AML-193 (cell line): ENCODE measurements at places on chromosomes 6 and 20.

- DNase-seq: no peak
These were observed 63.1 kb downstream of the ATXN1 start for GRCh38 chr6:16698162-16698533.

GRCh38 chr20:35600993-35601973, 14.3 kb upstream of the SPAG4 start:
- no peak for DNase-seq

DNA sequence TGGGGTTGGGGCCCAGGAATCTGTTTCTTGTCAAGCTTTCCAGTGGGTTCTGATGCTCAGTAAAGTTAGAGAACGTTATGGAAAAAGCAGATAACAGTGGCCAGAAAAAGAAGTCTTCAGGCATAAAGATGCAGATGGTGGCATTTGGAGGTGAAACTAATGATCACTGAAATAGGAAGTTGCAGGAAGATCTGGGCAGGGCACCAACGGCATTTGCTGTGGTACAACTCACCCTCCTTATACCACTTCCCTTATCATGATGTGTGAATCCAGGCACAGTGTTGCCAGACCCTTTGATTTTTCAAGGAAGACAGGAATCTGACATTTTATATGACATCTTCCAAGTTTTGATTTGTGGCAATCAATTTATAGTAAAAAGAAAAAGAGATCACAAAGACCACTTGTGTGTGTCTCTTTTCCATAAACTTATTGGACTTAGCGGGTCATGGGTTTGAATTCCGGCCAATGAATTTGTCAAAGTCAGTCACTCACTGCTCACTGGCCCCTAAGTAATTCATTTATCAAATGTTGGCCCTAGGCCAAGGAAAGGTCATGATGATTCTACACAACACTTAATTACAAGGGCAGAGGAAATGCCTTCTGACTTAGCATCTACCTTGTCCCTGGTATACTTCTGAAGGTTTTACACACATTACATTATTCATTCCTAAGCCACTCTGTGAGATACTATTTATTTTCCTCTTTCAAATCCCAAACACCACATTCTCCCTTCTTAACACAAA, 37.6 kb downstream of the LAMP5 start:
- DNase-seq: peak; percentile 3

GRCh38 chr6:161003336-161003735, 11.8 kb downstream of the MAP3K4 start:
- DNase-seq: no peak

DNA sequence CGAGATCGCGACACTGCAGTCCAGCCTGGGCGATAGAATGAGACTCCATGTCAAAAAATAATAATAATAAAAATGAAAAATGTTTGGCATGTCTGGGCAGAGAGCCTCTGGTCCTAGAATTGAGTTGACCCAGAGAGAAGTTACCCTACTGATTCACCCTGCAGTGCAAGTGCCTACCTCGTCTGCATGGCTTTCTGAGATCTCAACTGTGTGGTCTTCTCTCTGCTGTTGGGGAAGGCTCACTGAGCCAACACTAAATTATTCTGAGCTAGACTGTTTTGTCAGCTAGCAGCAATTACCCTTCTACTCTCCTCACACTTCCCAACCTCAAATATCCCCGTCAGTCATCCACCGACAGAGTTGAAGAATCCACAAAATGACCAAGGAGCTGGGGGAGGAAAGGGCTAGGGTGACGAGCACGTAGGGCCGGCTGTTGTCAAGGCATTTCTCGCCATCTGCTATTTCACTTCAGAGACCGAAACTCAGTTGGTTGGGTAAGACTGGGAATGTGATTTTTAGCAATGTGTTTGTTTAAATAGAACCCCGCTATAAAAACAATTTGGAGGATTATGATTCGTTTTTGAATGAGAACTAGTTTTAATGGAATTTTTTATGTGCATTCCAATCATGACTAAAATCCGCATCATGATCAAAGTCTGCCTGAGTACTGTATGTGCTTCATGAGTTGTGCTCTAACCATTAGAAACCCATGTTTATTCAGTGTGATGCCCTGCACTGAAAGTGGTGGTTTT, 9.4 kb downstream of the MAS1 start:
- DNase-seq: no peak

GRCh38 chr20:33561692-33562601, 72.1 kb downstream of the CBFA2T2 start:
- DNase-seq: no peak

- DNase-seq: no peak
These were observed at the start of gene TAB2 for GRCh38 chr6:149317644-149318571. TSS of gene TAB2 (plus strand) at chr6:149317712. CDS start at chr6:149369998, 52,286 bp downstream.

- no peak for DNase-seq
These were observed 23.7 kb downstream of the SULF2 start for GRCh38 chr20:47761482-47762047.

DNA sequence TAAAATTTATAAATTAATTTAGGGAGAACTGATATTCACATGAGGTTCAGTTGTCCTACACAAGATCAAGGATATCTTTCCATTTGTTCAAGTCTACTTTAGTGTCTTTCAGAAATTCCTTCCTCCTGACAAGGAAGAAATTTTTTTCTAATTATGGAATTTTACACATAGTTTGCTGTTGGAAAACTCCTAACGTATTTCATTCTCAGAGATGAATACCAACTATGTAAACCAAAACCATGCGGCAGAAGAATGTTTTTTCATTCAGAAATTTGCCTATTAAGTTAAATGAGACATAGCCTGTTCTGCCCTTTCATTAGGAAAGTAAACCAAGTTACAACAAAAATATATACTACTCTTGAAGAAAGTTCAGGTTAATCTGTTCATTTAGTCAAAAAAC, 111.2 kb upstream of the PRDM1 start:
- DNase-seq: no peak

DNA sequence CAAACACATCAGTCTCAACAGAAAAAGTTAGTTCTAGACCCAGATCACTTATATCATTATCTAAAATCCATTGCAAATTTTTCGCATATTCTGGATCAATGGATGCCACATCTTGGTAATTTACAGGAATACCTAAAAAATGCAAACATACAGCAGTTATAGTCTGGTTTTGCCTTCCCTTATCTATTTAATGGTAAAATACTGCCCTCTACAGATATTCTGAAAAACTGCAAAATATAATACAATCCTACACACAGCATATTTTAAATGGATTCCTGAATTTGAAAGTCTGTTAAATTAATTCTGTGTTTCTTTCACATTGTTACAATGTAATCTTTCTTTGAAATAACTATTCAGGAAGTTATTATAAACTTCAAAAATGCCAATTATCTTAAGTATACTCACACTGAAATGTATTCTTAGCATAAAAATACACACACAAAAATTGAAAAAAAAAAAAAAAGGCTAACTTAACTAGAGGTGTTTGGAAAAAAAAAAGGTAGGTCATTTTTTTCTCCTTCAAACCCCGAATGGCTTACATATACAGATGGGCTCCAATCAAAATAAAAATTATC, 88.4 kb downstream of the HACE1 start:
- DNase-seq: peak; percentile 83

- no peak for DNase-seq
These were observed 138.8 kb upstream of the RNF217 start for GRCh38 chr6:124823240-124824111.

- DNase-seq: peak; percentile 92
These were observed 8.8 kb upstream of the CD83 start for GRCh38 chr6:14108571-14109410.

DNA sequence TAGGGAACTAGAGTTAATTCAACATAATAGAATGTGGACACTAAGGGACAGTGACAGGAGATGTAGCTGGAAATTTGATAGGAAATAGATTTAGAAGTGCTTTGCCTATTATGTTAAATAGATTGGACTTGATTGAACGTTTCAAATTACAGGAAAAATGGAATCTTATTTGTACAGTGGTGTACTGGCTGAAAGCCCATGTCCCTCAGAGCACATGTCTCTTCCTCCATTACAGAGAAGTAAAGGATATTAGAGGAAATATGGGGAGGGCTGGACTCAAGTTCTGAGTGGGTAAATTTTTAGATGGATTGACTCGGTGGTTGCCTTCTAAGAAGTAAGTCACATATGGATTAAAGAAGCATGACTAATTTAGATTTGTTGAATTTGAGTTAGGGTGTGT, 11.4 kb downstream of the PKIB start:
- no peak for DNase-seq

DNA sequence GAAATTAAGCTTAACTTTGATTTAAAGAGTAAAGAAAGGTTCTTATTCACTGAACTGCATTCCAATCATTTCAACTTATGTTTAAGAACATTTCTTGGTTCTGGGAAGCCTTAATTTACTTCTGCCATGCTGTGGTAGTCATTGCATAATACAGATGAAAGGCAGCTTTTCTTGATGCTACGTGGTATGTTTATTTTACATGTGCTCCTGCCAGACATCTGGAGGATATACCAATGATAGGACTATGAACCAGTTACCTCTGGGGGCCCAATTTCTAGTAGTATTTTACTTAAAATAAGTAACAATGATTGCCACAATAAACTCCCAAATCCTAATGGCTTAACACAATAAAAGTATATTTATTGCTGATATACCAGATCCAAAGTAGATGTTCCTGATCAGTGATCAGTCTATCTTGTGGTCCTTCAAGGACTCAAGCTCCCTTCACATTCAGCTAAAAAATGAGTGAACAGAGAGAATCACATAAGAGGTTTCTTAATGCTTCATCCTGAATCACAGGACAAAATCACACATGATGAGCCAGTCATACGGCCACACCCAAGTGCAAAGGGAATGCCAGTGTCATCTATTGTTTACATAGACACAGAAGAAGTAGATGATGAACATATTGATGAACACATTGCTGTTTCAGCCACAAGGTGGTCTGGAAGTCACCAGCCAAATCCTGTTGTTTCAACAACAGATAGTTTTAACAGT, 56.5 kb upstream of the CCN2 start:
- no peak for DNase-seq

GRCh38 chr6:158718461-158719046, 68.7 kb downstream of the SYTL3 start:
- DNase-seq: no peak

- DNase-seq: peak; percentile 94
These were observed 31.9 kb downstream of the NTSR1 start for GRCh38 chr20:62740286-62741141.

- no peak for DNase-seq
These were observed 357.2 kb upstream of the SULF2 start for GRCh38 chr20:48142516-48142773.

GRCh38 chr20:11235058-11235457, 561.3 kb upstream of the JAG1 start:
- no peak for DNase-seq
